Stimulated activated CD8-positive, alpha-beta memory T cell treated with anti-CD3 and anti-CD28 coated beads, Interleukin-4, amount 100 ng/mL, for 4 hours (primary cell): ENCODE measurements at places on chromosomes 13 and 19.

DNA sequence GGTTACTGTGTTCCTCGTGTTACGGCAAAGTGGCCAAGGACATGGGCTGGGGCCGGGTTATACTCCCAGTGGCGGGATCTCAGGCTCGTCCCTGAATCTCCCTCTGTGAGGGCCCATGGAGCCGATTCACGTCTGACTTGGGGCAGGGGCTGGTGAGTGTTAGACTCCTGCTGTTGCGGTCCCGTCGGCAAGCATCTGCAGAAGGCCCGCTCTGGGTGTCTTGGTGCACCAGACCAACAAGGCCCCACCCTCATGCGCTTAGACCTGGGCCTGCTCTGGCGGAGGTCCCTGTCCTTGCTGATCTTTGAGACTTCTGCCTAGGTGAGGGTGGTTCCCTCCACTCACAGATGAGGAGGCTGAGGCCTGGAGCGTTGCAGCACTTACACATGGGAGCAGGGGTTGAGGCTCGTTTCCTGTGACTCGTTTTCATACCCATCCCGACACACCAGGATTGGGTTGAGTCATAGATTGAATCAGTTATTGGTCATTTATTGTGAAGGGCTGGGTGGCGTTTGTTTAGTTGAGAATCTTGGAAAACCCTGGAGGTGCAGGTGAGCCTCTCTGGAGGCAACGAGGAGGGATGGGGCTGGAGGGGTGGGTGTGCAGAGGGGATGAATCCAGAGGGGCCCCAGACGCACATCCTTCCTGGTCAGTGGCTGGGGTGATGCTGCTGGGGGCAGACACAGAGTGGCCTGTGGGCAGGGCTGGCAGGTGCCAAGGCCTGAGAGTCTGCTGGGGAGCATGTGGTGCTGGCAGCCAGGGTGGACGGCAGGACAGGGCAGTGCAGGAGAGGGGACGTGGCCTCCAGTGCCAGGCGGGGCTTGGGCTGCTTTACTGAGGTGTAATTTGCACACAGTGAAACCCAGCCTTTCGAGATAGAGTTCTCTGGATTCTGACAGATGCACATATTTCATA is 4.6 kb downstream of the EPN1 start:
- DNase-seq, result no peak

GRCh38 chr13:23667750-23668149 is 97.5 kb downstream of the TNFRSF19 start:
- DNase-seq, result no peak

DNA sequence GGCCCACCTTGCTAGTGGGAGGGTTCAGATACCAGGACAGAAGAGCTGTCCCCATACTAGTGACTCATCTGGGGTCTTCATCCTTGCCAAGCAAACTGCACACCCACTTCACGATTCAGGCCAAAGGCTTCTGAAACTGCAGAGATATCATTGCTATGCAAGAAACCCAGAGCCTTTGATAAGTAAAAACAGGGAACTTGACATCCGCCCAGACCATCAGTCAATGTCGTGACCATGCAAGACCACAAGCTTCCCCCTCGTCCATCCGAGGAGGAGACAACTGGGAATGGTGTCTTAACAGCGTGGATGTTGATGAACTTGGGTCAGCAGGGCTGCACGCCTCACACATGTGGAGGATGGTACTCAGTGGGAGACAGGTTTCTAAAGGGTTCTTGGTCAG is 58.0 kb downstream of the ABCC4 start:
- DNase-seq, result no peak

GRCh38 chr19:46724468-46724867 is 7.6 kb upstream of the PRKD2 start:
- no peak for DNase-seq

DNA sequence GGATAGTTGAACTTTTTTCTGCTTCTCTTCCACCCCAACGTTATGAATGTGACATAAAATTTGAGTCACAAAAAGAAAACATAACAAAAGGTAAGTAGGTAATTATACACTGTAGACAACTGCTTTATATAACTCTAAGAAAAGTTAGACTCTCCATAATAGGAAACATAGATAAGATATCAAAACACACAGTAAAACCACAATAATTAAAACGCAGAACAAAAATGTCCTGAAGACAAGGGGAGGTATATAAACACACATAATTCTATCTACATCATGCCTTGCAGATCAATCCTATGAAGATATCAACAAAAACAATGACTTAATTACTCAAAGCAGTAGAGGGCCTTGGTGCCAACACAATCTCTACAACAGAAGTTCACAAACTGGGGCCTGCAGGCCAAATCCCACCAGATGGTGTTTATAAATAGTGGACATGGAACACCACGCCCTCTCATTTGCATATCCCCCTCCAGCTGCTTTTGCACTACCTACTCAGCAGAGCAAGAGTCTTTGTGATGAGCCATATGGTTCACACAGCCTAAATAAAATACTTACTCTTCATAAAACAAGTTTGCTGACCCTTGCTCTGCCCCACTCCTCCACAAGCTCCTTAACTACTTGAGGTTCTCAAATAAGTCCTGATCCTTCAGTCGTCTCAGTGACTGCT is 254.7 kb downstream of the KLF12 start:
- no peak for DNase-seq

- DNase-seq, result no peak
These were observed 6.2 kb downstream of the SULT2B1 start for GRCh38 chr19:48558018-48558684.

DNA sequence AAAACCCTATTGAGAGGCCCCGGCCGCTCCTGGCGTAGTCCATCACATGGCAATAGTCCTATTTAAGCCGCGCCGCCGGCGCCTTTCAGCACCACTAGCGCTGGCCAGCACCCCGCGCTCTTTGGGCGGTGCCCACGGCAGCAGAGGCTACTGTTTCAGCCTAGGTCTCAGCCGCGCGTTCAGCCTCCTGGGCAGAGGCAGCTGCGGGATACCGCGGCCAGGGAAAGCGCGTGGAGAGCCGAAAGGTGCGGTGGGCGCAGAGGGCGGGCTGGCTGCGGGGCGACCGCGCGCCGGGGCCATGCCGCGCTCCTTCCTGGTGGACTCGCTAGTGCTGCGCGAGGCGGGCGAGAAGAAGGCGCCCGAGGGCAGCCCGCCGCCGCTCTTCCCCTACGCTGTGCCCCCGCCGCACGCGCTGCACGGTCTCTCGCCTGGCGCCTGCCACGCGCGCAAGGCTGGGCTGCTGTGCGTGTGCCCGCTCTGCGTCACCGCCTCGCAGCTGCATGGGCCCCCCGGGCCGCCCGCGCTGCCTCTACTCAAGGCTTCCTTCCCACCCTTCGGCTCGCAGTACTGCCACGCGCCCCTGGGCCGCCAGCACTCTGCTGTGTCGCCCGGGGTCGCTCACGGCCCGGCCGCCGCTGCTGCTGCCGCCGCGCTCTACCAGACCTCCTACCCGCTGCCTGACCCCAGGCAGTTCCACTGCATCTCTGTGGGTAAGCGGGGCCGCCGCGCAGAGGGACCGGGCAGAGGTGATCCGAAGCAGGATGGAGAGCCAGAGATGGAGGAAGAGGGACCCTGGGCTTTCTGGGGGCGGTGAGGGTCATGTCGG is at the start of gene GSX1:
GSX1 (plus strand) TSS at position 91 of the 826 bp plus-strand sequence; CDS start at position 299, 208 bp downstream.
- DNase-seq, result no peak

GRCh38 chr19:31761281-31761913 is 412.2 kb upstream of the TSHZ3 start:
- no peak for DNase-seq

- no peak for DNase-seq
These were observed 1025.3 kb downstream of the EFNB2 start for GRCh38 chr13:105509981-105510762.

- DNase-seq, result no peak
These were observed 6.2 kb downstream of the TMTC4 start for GRCh38 chr13:100668408-100668807.

GRCh38 chr13:34351134-34351533 is 533.2 kb downstream of the RFC3 start:
- no peak for DNase-seq

- DNase-seq, result no peak
These were observed 64.7 kb upstream of the STARD13 start for GRCh38 chr13:33349986-33350826.

- no peak for DNase-seq
These were observed 8.9 kb downstream of the TSHZ3 start for GRCh38 chr19:31340042-31341025.

- DNase-seq, result peak; percentile 40
These were observed at the start of gene TNPO2 for GRCh38 chr19:12723641-12724426. Gene TNPO2, minus strand, starts transcription at chr19:12723932. Its CDS starts 2,955 bp downstream, at chr19:12720977.

GRCh38 chr19:8664671-8665057 is 33.9 kb downstream of the ACTL9 start:
- DNase-seq, result no peak

GRCh38 chr13:75788481-75788981 is 152.4 kb downstream of the LMO7 start:
- no peak for DNase-seq

- DNase-seq, result no peak
These were observed 48.1 kb upstream of the LDLR start for GRCh38 chr19:11041194-11041593.

GRCh38 chr13:30837227-30838159 is 68.6 kb upstream of the MEDAG start:
- no peak for DNase-seq

DNA sequence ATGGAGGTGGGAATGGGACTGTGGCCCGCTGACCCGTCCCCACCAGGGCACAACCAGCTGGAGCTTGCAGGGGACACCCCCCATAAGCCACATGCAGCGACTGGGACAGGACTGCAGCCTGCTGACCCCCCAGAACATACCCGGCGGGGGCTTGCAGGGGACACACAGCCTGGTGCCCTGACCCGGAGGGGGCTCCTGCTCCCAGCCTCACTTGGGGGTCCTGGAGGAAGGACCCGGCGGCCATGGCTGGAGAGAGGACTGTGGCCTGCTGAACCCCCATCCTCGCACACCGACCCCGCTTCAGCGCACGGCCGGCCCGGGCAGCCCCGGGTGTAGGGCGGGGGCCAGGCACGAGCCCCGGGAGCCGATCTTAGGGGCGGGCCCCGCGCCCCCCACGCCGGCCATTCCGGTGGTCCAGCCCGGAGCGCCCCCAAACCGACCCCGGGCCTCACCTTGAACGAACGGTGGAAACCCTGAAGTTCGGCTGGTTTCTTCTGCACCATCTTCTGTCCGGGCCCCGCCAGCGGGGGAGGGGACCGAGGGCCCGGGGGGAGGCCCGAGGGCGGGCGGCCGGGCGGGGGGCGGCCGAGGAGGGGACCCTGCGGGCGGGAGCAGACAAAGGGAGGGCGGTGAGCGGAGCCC is 574 bp downstream of the MKNK2 start:
- no peak for DNase-seq

DNA sequence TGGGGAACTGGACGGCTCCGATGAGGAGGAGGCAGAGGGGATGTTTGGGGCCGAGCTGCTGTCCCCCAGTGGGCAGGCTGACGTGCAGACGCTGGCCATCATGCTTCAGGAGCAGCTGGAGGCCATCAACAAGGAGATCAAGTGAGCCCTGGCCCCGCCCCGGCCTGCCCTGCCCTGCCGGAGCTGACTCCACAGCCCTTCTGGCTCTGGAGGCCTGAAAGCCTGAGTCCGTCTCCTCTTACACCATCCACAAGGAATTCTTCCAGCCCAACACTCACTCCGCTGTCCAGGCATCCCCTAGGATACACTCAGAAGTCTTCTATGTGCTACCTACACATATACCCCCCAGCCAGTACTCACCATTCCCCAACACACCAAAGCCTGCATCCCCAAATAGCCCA is 17.4 kb downstream of the PPFIA3 start:
- DNase-seq, result no peak

DNA sequence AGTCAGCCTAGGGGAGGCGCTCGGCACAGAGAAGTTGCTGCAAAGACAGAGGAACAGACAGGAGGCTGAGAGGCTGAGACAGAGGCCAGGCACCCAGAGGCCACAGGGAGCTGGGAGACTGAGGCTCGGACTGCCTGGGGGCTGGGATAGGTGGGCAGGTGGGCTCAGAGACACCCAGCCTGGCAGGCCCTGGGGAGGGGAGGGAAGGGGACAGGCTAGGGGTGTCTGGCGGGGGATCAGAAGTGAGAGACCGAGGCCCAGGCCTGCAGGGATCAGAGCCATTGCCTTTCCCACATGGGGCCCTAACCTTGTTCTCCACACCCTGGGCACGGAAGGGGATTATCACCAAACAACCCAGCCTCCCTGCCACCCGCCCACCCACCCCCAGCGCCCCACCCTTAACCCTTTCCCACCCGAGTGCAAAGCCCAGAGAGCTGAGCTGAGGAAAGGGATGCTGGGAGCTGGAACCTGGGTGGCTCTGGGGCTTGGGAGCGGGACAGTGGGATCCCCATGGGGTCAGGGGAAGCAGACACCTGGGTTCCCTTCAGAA is 1.3 kb downstream of the NTN5 start:
- no peak for DNase-seq

- DNase-seq, result no peak
These were observed 10.3 kb downstream of the FREM2 start for GRCh38 chr13:38697197-38697596.

GRCh38 chr13:22470075-22470474 is 710.7 kb upstream of the SGCG start:
- no peak for DNase-seq

DNA sequence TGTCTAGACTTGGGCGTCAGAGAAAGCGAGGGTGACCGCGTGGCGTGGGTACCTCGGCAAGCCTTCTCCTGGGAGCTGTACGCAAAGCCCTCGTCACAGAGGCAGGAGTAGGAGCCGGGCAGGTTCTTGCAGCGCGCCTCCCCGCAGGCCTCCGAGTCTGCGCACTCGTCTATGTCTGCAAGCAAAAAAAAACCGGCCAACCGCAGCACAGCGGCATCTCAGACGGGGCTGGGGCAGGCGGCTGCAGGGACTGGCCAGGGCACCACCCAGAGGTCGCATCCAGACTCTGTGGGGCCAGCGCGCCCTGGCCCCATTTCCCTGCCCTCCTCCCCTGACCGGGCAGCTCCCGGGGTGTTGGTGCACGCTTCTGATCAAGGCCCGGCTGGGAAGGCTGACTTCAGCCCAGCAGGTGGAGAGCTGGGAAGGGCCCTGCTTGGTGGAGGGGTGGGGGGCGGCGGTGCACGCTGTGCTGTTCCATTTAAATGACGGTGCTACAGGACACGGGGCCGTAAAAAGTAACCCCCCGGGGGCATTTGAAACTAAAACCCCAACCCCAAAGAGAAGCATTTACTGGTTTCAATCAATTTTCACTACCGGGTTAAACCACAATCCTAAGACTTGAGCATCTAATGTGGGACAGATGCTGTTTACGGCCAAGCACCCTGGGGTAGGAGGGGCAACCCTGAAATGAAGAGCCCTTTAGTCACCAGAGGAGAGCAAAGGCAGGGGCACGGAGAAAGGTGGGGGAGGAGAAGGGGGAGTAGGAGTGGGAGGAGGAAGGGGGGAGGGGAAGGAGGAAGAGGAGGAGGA is 28.2 kb downstream of the GAS6 start:
- no peak for DNase-seq

DNA sequence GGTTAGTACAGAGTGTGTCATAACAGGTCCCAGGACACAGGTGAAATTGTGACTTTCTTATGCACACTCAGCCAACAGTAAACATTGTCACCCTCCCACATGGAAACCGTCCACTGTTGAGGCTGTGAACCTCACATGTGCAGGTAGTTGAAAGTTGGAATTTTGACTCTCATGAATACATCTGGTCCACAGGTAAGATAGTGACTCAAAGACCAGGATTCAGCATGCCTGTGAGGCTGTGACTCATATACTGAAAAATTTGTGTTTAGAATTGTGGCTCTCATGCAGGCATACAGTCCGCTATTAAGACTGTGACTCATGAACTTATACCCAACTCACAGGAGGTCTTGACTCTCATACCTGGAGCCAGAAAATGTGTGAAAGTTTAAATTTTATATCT is 67.8 kb downstream of the ZNF728 start:
- no peak for DNase-seq

- no peak for DNase-seq
These were observed 42.4 kb downstream of the ADGRE3 start for GRCh38 chr19:14632286-14632685.

GRCh38 chr13:113887700-113888201 is 23.9 kb upstream of the GAS6 start:
- DNase-seq, result no peak
